ENCODE measurements at places on chromosomes 2 and 18.

DNA sequence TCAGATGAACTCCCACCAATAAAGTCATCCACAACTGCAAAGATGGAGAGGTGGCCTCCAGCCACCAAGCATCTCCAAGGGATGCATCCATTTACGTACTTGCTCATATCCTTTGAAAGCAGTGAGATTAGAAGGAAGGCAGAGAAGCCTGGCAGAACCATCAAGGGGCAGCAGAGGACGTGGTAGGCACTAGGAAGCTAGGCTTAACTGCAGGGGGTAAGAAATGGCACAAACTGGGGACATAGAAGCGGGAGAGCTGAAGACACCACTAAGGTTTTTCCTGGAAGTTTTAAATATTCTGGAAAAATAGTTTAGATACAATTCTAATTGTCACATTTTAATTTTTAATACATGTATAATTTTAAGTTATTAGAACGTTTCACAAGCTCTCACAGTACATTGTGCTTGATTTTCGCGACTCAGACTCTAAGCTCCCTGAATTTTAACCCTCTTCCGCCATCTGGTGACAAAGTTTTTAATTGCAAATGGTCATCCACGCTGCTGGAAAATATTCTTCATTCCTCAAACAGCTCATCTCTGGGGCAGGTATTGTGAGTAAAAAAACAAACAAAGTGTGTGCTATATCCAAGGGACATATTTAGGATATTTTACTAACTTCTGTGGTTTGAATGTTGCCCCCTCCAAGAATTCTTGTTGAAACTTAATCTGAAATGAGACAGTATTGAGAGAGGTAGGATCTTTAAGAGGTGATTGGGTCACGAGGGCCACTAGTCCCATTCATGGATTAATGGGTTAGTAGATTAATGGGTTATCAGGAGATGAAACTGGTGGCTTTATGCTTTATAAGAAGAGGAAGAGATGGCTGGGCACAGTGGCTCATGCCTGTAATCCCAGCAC is 1.6 kb upstream of the PSTPIP2 start:
- no peak overlapping the region for H3K27ac ChIP-seq
- H3K27me3 ChIP-seq, result peaks cover 15% of the 10 kb centered on the region
- no peak overlapping the region for H3K4me3 ChIP-seq
- H3K4me1 ChIP-seq, result 0 out of 2 replicates have a peak, but pooled peaks cover 2% of the 10 kb centered on the region

- DNase-seq, result no peak
- no peaks in the 10 kb centered on the region for H3K27me3 ChIP-seq
- H3K4me3 ChIP-seq, result no peak overlapping the region
- H3K27ac ChIP-seq, result no peak overlapping the region
- no peaks in the 10 kb centered on the region for H3K36me3 ChIP-seq
- no peaks in the 10 kb centered on the region for H3K4me1 ChIP-seq
Observed at GRCh38 chr2:28492282-28492681, 3.6 kb upstream of the PLB1 start.

DNA sequence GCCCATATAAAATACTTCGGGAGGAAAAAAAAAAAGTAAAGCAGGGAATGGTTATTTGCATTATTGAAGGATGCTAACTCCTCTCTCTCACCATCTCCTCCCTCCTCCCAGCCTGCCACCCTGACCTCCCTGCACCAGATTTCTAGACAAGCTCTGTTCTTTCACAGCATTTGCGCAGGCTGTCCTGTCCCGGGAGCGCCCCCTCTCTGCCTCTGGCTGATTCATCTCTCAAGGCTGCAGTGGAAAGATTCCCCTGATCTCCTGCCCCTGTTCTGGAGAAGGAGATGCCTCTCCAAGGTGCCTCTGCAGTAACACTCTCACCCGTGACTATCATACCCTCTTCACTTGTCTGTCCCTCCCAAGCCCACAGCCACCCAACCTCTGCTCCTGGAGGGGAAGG is 38.5 kb downstream of the COL4A4 start:
- H3K36me3 ChIP-seq, result no peaks in the 10 kb centered on the region
- H3K27me3 ChIP-seq, result no peaks in the 10 kb centered on the region
- H3K4me1 ChIP-seq, result no peaks in the 10 kb centered on the region
- H3K27ac ChIP-seq, result no peak overlapping the region

- DNase-seq, result no peak
- H3K27me3 ChIP-seq, result no peaks in the 10 kb centered on the region
- no peak overlapping the region for H3K4me3 ChIP-seq
- no peak overlapping the region for H3K27ac ChIP-seq
- H3K4me1 ChIP-seq, result peaks cover 4% of the 10 kb centered on the region
- no peaks in the 10 kb centered on the region for H3K36me3 ChIP-seq
Observed at GRCh38 chr2:26573241-26573925, 67.8 kb downstream of the CIB4 start.

- H3K27me3 ChIP-seq, result no peaks in the 10 kb centered on the region
- DNase-seq, result no peak
- H3K4me1 ChIP-seq, result no peaks in the 10 kb centered on the region
- H3K4me3 ChIP-seq, result no peak overlapping the region
Observed at GRCh38 chr18:64956465-64956864, 794.3 kb upstream of the CDH7 start.

DNA sequence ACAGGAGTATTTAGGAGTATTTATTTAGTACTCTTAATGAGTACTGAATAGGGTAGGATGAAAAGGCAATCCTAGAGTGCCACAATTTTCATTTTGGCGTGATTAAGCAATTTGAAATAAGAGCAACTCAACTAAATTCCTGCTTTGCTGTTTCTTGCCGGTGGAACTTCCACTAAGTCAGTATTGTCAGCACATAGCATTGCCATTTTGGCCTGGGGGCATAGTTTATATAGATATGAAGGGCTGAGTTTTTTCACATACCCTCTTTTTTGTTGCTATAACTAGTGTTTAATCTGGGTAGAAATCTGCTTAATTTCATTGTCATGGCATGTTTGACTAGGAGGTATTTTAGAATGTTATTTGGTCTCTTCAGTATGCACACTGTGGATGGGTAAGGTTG is 1.9 kb downstream of the GTF2A1L start:
- DNase-seq, result no peak
- no peak overlapping the region for H3K27ac ChIP-seq
- H3K4me1 ChIP-seq, result no peaks in the 10 kb centered on the region
- no peaks in the 10 kb centered on the region for H3K36me3 ChIP-seq
- no peak overlapping the region for H3K4me3 ChIP-seq

GRCh38 chr2:10260130-10260529 is 42.6 kb upstream of the HPCAL1 start:
- H3K27me3 ChIP-seq, result no peaks in the 10 kb centered on the region
- DNase-seq, result no peak
- no peaks in the 10 kb centered on the region for H3K36me3 ChIP-seq
- no peak overlapping the region for H3K4me3 ChIP-seq
- no peaks in the 10 kb centered on the region for H3K4me1 ChIP-seq

GRCh38 chr2:174704642-174705041 is 59.6 kb downstream of the CHRNA1 start:
- no peak overlapping the region for H3K27ac ChIP-seq
- no peaks in the 10 kb centered on the region for H3K36me3 ChIP-seq
- DNase-seq, result no peak
- no peaks in the 10 kb centered on the region for H3K27me3 ChIP-seq

DNA sequence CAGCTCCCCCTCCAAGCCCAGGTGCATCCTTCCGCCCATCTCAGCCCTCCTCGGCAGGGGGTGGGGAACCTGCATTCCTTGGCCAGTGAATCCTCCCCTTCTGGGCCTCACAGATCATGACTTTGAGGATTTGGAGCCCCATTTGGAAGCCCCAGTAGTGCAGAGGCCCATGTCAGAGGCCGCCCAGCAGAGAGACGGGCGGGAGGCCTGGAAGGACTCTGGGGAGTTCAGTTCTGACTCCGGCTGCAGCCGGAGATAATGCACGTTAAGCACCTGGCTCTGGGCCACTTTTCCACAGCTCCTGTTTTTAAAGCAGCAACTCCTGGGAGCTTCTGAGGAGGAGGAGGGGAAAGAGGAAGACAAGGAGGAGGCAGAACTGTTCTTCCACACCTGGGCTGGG is 14.9 kb downstream of the ATOH8 start:
- H3K27me3 ChIP-seq, result peaks cover 3% of the 10 kb centered on the region
- no peak for DNase-seq
- no peak overlapping the region for H3K27ac ChIP-seq
- H3K4me3 ChIP-seq, result no peak overlapping the region

DNA sequence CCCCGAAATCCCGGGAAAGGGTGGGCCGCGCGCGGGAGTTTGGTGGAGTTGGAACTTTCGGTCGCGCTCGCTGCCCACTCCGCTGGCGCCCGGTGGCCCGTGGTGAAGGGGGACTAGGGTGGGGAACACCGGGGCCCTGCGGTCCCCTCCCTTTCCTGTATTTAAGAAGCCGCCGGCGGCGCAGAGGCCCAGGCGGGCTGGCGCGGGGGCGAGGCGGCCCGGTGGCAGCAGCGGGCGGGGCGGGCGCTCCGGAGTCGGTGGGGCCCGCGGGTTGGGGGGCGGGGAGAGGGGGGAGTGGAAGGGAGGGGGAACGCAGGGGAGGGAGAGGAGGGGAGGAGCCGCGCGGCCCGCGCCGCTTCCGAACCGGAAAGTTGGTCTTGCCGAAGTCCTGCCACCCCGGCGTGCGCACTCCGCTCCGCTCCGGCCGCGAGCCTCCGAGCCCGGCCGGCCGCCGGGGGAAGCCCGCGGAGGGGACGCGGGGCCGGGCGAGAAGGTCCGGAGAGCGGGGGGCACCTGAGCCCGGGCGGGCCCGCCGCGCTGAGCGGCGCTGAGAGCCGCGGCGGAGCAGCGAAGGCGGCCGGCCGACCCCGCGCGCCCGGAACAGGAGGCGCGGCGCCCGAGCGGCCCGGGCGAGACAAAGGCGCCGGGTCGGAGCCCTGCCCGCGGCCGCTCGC is 425 bp upstream of the SALL3 start:
- no peak for DNase-seq
- H3K36me3 ChIP-seq, result no peaks in the 10 kb centered on the region
- H3K4me3 ChIP-seq, result peak overlapping the region; percentile 96

DNA sequence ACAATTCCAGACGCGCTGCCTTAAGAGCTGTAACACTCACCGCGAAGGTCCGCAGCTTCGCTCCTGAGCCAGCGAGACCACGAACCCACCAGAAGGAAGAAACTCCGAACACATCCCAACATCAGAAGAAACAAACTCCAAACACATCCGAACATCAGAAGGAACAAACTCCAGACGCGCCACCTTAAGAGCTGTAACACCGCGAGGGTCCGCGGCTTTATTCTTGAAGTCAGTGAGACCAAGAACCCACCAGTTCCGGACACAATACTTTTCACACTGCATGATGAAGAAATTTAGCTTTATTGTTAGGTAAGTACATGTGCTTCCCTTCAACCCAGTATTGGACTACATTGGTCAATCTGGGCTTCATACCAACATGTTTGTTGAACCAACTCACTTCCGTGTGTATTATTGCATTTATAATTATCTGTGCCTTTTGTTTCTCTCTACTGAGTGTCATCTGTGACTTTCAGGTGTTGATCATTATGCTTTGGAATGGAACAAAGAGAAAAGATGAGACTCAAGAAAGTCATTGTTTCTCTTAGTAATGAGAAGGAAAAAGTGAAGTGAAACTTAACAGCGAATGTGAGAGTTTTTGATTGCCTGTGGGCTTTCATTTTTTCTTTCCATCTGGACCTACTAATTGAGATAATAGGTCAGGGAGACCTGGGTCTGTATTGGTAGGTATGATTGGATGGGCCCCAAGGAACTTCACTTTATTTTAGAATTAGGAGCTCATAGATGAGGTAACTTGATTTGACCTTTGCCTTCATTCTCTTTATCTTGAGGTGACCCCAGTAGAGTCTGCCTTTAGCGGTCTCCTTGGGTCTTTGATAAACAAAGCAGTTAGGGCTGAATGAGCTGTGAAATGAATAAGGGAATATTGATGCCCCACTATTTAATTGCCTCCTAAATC is 76.1 kb upstream of the CAVIN2 start:
- H3K36me3 ChIP-seq, result no peaks in the 10 kb centered on the region
- no peak overlapping the region for H3K4me3 ChIP-seq
- H3K27me3 ChIP-seq, result no peaks in the 10 kb centered on the region
- no peak for DNase-seq
- H3K4me1 ChIP-seq, result peaks cover under 1% of the 10 kb centered on the region

All from iPS DF 6.9 (cell line).